Cerebellum (tissue), 4 donors: ENCODE measurements at places on chromosomes 16 and 17. TPM values are rescaled to one million over a fixed set of nuclear protein-coding genes. Genes with fewer than 3 reads are reported as not detected.
A peak's percentile ranks its signal among the peaks of the same experiment; 100 is the strongest.

DNA sequence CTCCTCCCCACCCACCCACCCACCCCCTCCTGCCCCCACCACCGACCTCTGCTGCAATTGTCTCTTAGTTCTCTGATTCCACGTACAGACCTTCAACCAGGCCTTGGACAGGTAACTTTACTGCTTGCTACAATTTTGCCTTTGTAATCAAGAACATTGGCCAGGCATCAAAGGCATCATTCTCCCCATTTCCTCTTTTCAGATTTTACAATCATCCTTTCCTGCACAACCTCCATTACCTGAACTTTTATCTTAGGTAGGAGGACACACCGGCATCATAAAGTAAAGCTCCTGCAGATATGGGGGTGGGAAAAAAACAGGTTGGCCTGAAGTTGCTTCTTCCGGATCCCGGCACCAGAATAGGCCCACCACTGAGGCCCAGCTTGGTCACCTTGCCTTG, 25.7 kb upstream of the SUPT4H1 start:
- DNase-seq = no peak

GRCh38 chr17:78793968-78794367, 11.9 kb upstream of the CYTH1 start:
- DNase-seq = peak; percentile 61

- DNase-seq = peak; percentile 42
Measured at GRCh38 chr17:20189302-20189701, 180.1 kb downstream of the SPECC1 start.

DNA sequence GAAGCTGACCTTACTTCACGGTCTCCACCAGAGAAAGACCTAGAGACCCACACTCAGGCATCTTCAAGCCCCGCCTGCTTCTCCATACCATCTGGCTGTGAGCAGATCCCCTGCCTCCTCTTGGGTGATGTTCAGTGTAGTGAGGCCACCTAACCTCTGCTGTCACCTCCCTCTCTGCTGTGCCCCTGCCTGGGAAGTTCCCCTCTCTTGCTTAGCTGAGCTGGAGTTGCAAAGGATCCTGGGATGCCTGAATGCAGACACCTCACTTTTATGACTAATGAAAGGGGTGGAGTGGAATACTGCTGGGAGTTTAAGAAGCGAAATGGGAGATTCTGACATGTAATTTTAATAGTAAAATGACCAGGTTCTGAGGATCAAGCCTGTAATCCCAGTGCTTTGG, 5.8 kb downstream of the IRX3 start:
- DNase-seq = no peak

DNA sequence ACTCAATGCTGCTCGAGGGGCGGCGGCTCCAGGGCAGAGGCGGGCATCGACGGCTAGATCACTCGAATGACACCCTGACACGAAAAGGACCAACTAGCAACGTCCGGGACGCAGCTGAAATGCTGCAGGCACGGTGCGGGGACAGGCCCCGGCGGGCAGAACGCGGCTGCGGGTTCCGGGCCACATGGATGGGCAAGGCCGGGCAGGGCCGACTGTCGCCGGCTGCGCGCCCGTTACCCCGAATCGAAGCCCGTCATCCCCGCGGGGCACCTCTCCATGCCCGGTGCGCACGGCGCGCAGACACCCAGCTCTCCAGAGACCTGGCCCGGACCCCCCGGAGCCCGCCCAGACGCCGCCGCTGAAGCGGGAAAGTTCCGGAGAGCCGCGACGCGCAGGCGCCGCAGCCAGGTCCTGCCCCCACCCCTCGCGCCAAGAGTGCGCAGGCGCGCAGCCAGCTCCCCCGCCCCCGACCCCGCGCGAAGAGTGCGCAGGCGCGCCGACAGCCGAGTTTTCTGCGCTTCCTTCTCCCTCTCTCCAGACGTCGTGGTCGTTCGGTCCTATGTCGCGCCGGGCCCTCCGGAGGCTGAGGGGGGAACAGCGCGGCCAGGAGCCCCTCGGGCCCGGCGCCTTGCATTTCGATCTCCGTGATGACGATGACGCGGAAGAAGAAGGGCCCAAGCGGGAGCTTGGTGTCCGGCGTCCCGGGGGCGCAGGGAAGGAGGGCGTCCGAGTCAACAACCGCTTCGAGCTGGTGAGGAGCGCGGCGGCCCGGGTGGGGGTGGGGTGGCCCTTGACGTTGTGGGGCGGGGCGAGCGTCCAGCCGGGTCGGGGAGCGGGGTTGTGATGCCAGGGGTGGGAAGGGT, at the start of gene TCF25:
TSS of gene TCF25 (plus strand) at position 484 of the 863 bp plus-strand sequence. CDS start at position 560, 76 bp downstream.
- peak; percentile 90 for DNase-seq

GRCh38 chr16:69013991-69014390, 91.5 kb upstream of the HAS3 start:
- no peak for DNase-seq

- DNase-seq = no peak
Measured at GRCh38 chr16:12871784-12872183, 29.6 kb upstream of the SHISA9 start.

- no peak for DNase-seq
Measured at GRCh38 chr16:1121601-1122397, 25.8 kb upstream of the C1QTNF8 start.

GRCh38 chr16:57475711-57476339, 10.5 kb downstream of the DOK4 start:
- DNase-seq = no peak

- no peak for DNase-seq
Measured at GRCh38 chr17:68452724-68453290, 4.5 kb downstream of the WIPI1 start.

DNA sequence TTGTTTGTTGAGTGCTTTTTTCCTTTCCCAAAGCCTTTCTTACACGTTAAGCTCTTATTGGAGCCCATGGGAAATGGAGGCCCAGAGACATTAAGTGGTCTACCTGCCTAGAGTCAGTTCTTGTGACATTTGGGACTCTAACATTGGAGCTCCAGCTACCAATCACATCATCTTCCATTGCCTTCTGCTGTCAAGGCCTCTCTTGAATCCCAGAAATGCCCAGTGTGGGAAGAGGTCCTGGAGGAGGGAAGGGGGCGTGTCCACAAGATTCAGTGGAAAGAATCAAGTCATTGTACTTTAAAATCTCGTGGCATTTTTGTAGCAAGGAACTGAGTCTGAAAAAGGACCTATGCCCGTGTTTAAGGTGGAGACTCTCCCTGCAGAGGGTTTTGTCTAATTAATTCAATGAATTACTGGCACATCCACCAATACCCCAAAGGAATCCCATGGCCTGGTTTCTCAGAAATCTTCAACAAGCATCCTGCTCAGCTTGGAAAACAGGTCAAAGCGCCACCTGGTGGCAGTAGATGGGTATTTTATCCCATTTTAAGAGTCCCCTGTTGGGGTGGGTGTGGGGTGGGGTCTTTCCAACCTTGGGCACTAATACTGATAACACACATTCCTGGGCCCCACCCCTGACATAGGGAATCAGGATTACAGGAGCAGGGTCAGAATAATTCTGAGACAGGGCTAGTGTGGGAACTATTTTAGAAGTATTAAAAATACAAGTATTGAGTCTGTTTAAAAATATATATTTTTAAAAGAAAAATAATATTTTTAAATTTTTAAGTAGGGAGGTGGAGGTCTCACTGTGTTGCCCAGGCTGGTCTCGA, 24.6 kb downstream of the GPT2 start:
- DNase-seq = peak; percentile 68

GRCh38 chr17:74210191-74211140, 2.9 kb upstream of the TTYH2 start:
- DNase-seq = peak; percentile 73

DNA sequence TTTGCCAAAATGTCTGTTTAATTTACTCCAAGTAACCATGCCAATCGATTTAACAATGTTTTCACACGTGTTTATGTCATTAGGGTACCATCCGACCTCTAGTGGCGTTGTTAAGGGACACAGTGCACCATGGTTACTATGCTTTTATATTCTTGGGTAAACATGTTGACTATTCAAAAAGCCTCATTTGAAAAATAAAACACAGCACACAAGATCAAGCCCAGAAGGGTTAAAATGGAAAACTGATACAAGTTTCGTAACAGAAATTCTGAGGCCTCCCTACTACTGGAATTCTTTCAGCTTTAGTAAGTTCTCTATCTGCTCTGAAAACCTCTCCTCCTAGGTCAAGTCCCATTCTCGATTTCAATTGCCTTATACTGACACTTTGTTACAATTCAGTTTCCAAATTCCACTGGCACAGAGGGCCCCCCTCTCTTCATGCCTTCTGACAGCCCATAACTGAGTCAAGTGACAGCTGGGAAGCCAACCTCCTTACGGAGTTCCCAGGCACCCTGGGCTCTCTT, 2.1 kb downstream of the CFAP20 start:
- DNase-seq = no peak

DNA sequence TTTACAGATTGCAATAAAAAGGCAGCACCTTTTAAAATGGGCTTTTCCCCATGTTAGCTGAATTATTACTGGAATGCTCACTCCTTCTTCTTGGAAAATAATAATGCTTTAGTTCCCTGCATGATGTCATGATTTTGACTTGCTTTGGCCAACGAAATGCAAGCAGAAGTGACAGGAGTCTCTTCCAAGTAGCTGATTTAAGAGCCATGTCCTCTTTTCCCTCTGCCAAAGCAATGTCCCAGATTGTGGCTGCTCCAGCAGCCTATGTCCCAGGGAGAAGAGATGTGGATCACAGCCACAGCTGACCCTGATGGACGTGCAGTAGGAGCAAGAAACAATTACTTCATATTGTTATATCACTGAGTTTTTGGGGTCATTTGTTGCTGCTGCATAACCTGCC, 246.6 kb downstream of the HAPSTR1 start:
- DNase-seq = no peak

Gene TMIGD1
- total RNA-seq = not detected

Gene MRM1
- 2.2 TPM for total RNA-seq
